ENCODE measurements at places on chromosomes 11 and 22.

DNA sequence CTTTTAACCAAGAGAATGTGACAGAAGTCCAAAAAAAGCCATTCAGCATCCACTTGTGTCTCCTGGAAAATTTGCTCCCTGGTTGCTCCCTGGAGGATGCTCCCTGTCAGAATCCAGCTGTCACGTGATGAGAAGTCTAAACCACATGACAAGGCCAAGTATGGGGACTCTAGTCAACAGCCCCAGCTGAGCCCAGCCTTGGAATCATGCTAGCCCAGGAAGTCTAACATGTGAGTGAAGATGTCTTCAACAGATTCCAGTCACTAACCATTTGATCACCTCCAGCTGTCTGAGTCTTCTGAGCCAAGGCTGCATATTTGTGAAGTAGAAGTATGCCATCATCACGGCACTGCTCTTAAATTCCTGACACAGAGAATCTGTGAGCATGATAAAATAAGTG is 4.2 kb downstream of the OR56B4 start:
- no peak for DNase-seq

- no peak for DNase-seq
Measured at GRCh38 chr22:21719024-21719423, 16.6 kb downstream of the YPEL1 start.

GRCh38 chr11:122115524-122116379 is at the start of gene BLID:
BLID (minus strand) TSS chr11:122116215; CDS start chr11:122115922, 293 bp downstream.
- DNase-seq, result peak; percentile 8

DNA sequence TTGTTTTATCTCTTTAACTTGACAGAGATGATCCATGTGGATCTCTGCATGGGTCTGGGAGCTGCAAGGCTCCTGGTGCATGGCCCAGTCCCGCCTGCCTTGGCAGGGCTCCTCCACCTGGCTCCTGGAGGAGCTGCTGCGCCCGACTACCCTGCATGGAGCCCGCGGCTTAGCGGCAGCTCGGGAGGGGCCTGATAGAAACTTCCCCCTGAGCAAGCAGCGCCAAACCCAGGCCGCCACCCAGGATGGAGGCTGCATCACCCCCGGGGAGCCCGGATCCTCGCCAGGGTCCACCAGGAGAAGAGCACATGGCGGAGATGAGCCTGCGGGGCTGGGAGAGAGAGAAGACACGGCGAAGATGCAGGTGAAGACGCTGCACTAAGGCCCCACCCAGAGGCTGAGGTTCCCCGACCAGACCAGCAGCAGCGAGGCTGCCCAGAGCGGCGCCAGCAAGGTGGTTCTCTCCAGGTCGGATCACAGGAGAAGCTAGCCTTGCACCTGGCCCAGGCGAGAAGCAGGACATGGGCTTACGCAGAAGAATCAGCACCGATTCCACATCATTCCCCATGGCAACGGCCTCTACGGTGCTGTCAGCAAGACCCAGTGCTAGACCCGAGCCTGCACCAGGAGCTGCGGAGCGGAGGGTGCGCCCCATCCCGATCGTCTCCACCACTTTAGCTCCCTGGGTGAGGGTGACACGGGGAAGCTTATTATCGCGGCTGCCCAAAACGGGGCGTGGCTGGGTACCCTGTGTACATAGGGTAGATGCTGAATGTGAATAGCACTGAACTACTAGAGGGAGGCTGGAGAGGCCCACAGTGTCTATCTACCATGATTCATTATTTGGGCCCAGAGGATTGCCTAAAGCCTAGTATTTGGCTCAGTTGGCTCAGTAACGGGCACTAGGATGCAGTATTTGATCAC is 41.3 kb upstream of the VPREB1 start:
- DNase-seq, result no peak

DNA sequence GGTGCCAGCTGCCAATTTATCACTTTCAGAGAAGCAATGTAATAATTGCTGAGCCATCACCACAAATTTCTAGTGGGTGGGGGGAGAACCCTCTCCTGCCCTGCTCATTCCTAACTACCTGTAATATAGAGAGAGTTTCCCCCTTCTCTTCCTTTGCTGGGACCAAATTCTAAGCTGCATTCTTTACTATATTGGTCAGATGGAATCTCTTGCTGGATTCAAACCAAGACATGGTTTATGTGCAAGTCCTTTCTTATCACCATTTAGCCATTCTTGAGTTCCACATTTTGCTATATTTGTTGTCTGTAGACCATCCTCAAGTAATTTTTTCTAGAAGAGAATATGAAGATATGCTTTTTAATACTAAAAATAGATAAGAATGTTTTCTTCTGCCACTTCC is 452.1 kb downstream of the MN1 start:
- DNase-seq, result no peak

DNA sequence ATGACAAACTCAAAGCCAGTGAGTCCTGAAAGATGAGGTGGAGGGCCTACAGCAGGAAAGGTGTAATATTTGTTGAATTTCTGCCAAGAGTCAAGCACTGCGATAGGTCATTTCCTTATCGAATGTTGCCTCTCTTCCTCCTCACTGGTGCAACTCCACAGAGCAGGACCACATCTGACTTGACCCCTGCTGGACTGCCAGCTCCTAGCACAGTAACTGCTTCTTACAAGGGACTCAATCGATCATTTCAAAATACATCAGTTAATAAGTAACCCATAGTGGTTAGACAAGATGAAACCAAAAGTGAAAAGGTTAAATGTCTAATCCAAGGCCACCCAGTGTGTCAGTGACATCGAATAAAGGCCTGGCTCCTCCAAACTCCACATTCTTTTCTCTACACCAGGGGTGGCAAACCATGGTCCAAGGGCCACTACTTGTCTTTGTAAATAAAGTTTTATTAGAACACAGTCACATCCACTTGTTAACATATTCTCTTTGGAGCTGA is 98.5 kb upstream of the CSNK2A3 start:
- DNase-seq, result no peak

- peak; percentile 88 for DNase-seq
Measured at GRCh38 chr11:62324731-62325556, 12.3 kb upstream of the ASRGL1 start.

GRCh38 chr11:107651672-107652071 is 60.2 kb downstream of the SLN start:
- no peak for DNase-seq

DNA sequence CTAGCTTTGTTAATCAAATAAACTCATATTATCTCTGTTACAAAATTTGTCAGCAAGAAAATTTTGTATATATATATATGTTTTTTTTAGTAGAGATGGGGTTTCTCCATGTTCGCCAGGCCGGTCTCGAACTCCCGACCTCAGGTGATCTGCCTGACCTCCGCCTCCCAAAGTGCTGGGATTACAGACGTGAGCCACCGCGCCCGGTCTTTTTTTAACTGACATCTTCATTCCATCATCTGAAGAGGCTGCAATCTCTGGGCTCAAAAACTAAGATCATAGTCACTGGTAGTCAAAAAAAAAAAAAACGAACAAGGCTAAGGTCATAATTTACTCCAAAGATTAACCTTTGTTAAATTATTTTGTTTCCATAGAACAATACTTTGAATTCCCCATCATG is 5.3 kb upstream of the KLHDC7B start:
- DNase-seq, result no peak

All from activated naive CD4-positive, alpha-beta T cell treated with anti-CD3 and anti-CD28 coated beads for 36 hours (primary cell).